ENCODE measurements at places on chromosomes 4 and X.

GRCh38 chr4:71609167-71609566, 174.7 kb downstream of the GC start:
- DNase-seq = no peak

- DNase-seq = no peak
Observed at GRCh38 chrX:100379388-100379986, 30.6 kb downstream of the PCDH19 start.

GRCh38 chrX:22136711-22137110, 104.6 kb downstream of the PHEX start:
- no peak for DNase-seq

DNA sequence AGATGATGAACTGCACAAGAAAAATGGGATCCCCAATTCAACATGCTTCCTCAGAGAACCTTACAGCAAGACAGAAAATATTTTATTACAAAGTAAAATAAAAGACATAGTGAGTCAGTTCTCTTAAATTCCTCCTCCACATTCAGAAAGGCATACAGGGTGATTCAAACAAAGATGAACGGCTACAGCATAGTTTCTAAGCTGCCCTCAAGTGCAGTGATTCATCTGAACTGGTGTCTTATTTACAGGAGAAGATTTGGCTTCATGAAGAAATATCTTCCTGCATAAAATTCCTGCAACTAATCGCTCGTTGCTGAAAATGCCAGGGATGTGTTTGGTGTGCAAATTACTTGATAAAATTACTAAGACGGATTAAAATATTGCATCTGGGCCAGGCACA, 103.6 kb downstream of the PRKX start:
- peak; percentile 60 for DNase-seq

DNA sequence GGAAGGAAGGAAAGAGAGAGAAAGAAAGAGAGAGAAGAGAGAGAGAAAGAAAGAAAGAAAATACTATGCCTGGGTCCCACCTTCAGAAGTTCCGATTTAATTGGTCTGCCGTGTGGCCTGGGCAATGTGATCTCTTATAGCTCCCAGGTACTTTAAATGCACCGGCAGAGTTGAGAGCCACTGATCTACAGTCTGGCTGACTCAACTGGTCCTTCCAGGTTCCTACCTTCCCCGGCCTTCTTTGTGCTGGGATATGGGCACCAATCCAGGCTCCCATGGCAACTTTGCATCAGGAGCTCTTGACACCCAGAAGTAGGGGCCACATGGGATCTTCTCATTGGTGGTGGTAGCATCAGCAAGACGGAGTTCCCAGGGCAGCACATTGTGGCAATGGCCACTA, 186.5 kb upstream of the ATP6AP2 start:
- no peak for DNase-seq

DNA sequence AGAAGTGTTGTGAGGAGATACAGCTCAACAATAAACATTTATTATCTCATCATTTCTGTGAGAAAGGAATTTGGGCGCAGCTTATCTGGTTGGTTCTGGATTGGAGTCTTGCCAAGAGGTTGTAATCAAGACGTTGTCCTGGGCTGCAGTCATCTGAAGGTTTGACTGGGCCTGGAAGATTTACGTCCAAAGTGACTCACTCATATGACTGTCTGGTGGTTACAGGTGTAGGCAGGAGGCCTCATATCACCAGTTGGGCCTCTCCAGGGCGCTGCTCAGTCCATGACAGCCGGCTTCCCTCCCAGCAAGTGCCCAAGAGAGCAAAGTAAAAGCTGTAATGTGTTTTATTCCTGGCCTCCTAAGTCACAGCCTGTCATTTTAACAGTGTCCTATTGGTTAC, 106.3 kb downstream of the USP46 start:
- DNase-seq = no peak

DNA sequence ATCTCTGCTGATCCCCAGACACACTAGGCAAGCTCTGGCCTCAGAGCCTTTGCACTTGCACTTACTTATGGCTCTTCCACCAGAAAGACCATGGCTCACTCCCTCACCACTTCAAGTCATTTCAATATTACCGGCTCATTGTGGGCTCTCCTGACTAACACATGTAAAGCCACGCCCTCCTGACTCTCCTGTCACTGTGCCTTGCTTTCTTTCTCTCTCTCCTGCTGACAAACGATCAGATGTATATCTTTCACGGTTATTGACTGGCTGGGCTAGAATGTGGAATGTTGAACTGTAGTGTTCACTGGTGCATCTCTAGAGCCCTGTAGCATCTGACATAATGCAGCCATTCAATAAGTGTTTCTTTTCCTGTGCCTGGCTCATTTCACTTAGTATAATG, 425.1 kb downstream of the RAB28 start:
- no peak for DNase-seq

DNA sequence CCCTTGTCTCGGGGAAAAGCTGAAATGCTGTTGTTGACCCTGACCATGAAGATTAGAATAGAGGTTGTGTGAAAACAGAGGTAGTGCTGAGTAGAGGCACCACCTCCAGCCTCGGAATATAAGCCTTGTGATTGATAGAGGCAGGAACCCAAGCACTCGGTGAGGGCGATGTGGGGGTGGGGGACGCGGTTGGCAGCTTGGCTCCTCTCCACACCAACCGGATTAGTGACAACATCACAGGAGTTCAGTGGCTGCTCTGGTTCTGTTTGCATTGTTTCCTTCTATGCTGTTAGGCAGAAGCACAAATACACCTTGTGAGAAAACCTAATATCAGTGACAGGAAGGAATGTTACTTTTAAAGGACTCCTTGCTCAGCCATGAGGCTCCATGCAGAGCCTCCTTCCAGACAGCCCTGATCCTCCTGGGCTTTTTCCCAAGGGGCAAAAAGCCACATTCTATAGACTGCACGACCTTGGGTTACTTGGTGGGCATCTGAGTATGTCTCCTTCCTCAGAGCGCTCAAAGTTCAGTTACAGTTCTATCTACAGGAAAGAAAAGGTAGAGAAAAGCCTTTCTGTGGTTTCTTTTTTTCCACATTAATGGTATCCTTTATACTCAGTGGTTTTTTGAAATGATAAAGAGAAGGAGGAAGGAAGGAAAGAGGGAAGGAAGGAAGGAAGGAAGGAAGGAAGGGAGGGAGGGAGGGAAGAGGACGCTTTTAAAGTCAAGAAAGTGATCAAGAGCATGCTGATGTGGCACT, 150.4 kb upstream of the NOCT start:
- DNase-seq = no peak

GRCh38 chrX:151912780-151913179, at the start of gene MAGEA4:
Gene MAGEA4 (plus strand): TSS chrX:151912889. CDS start chrX:151923665, 10,776 bp downstream.
- DNase-seq = no peak

DNA sequence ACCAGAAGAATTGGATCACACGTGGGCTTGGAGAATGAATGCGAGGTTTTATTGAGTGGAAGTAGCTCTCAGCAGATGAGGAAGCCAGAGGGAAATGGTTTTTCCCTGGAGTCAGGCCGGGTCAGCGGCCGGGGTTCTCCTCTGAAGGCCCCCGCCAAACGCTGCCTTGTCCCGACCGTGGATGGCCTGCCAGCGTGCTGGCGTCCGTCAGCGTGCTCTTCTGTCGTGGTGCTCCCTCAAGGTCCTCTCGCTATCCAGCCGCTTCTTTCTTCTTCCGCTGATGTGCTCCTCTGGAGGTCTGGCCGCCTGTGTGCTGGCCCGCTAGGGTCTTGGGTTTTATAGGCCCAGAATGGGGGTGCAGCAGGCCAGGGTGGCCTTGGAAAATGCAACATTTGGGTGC, 632.2 kb downstream of the TRAM1L1 start:
- DNase-seq = no peak

- DNase-seq = no peak
Observed at GRCh38 chrX:39244147-39244546, 442.9 kb downstream of the MID1IP1 start.

DNA sequence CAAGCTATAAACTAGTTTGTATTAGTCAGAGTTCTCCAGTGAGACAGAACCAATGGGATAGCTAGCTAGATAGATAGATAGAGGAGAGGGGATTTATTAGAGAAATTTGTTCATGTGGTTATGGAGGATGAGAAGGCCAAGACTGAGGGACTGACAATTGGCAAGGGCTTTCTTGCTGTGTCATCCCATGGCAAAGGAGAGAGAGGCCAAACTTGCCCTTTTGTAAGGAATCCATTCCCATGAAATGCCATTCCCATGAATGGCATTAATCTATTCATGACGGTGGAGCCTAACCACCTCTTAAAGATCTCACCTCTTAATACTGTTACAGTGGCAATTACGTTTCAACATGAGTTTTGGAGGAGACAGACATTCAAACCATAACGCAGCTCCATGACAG, 58.1 kb downstream of the LINC00632 start:
- no peak for DNase-seq

GRCh38 chr4:67320645-67321044, 224.7 kb downstream of the CENPC start:
- no peak for DNase-seq

GRCh38 chr4:77920371-77920770, 57.7 kb downstream of the MRPL1 start:
- no peak for DNase-seq

- DNase-seq = no peak
Observed at GRCh38 chrX:23435108-23435507, 100.5 kb downstream of the PTCHD1 start.

DNA sequence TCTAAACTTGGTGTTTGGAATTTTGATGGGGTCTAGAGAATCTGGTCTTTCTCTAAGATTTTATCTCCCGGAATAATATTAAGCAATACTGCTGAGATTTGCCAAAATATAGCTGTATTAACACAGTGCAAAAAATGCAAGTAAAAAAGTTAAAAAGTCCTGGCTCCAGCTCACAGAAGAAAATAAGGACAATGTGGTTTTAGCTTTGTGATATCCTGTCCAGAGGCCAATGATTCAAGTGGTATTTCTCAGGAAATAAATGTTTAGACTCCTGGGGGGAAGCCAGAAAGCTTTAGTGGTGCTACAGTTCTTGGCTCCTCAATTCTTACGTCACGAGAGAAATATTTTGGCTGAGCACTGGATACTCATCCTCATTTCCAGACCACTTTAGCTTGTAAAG, 40.9 kb upstream of the IL13RA2 start:
- peak; percentile 46 for DNase-seq

DNA sequence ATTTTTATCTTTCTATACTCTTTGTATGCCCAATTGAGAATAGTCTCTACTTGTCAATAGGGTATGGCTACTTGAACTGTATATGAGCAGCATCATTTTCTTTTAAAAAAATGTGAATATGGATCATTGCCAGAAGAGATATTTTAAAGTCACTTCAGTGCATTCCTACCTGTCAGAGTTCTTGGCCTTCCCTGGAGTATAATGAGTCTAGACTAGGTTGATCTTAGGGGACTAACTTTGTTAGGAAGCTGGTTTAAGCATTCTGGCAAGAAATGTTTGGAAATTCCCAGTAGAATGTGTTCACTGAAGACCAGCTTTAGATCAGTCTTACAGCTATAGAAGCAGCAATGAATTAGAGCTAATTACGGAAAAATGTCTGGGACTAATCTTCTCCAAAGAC, 178.2 kb downstream of the FAT4 start:
- no peak for DNase-seq

DNA sequence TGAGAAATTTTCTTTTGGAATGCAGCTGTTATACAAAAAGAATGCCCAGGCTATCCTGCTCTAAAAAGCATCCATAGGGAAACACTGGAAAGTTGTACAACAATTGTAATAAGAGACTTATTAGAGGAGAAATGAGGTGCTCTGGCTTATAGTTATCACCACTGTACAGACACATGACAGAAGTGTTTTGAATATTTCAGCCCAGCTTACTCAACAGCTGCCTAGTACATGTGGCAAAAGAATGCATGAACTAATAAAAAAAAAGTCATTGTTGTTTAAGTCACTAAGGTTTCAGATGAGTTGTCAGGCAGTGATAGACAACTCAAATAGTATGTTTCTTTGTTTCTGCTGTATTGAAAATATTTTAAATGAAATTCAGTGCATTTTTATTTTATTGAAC, 307.7 kb downstream of the GPM6A start:
- DNase-seq = peak; percentile 11

- DNase-seq = no peak
Observed at GRCh38 chr4:65311120-65311519, 359.2 kb downstream of the EPHA5 start.

GRCh38 chrX:31038575-31039326, 33.1 kb downstream of the FTHL17 start:
- DNase-seq = no peak

DNA sequence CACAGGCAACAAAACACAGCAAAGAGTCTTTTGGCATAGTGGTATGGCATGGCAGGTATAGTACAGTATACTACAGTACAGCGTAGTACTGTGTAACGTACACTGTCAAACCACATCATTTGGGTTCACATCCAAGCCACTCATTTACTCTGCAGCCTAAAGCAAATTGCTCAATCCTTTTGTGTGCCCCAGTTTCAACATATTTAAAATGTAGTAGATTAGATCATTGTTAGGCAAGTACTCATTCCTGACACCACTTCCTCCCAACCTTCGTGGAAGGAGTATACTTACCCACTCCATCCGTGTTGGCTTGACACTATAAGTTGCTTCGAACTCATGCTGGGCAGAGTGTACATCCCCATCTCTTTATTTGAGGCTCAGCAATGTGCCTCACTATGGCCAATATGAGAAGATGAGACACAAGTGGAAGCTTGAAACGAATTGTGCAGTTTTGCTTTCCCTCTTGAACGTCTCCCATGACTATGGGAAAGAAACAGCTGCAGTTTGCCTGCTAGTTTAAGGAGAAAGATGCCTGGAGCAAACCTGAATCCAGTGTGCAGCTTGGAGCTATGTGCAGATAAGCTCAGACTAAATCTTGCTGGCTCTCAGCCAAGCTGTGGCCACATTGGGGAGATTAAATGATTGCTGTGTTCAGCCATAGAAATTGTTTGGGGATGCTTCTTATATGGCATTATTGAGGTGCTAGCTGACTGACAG, 85.7 kb upstream of the TBL1X start:
- no peak for DNase-seq

DNA sequence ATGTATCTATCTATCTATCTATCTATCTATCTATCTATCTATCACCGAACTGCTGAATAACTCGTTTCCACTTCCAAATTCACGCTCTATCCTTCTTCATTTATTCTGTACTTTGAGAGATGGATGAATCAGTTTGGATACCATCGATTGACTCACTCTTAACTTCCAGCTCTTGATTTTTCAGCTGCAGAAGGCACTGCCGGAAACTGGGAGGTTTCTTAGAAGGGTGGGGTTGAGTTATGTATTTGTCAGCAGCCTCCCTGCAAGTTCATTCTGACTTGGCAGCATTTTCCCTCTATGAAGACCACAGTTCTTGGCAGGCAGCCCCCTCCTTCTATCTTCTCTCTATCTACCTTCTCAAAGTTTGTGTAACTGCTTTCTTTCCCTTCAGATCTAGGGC, 112.0 kb upstream of the MAGEB18 start:
- no peak for DNase-seq
